ENCODE measurements at places on chromosomes 5 and 9. TPM values are rescaled to one million over a fixed set of nuclear protein-coding genes. Genes with fewer than 3 reads are reported as not detected.

- H3K4me3 ChIP-seq, result no peak overlapping the region
- no peaks in the 10 kb centered on the region for H3K4me1 ChIP-seq
- no peaks in the 10 kb centered on the region for H3K36me3 ChIP-seq
- H3K27ac ChIP-seq, result no peak overlapping the region
- H3K27me3 ChIP-seq, result no peaks in the 10 kb centered on the region
- DNase-seq, result no peak
Observed at GRCh38 chr5:164090358-164090757, 584.9 kb downstream of the MAT2B start.

DNA sequence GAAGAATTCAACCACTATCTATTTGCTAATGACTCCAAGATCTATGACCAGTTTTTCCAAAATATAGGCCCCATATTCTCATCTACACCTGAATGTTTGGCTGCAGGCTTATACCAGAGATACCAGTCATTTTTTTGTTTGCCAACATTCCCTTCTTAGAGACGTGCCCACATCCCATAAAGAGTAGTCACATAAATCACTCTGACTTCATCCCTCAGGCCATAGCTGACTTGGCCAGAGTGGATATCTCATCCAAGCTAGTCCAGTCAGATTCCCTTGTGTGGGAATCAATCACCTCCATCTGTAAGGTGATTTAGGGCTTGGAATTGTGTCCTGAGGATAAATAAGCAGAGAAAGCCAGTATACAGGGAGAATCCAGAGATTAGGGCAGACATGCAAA is 124.3 kb upstream of the SLC24A2 start:
- H3K27me3 ChIP-seq, result peaks cover 4% of the 10 kb centered on the region
- no peak for DNase-seq
- peaks cover 1% of the 10 kb centered on the region for H3K4me1 ChIP-seq
- no peak overlapping the region for H3K27ac ChIP-seq

DNA sequence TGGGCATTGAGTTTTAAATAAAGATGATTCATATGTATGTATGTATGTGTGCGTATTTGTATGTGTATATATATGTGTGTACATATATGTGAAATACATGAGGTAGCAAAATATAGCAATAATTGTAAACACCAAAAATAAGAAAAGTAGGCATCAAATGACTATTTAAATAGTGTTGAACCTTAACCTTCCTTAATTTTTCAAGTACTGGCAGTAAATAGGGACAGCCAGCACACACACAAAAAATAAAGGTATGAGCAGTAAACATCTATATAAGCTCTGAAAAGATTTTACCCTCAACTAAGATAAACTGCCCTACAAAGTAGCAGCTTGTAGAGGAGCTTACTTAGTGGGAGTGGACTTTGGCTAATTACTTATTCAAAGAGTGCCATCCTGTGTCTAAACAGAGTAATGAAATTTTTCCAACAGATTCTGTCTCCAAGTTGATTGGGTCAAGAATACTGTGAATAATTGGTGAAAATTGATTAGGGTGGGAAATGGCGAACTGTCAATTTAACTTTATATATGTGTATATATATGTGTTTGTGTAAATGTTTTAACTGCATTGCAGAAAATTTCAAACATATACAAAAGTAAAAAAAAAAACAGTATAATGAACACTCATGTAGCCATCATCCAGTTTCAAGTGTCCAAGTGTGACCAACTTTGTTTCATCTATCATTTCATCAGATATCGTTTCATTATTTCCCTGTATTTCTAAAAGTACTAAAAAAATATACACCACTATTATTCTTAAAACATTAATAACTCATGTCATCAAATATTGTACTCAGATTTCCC is 2.0 kb upstream of the ADAMTS6 start:
- no peaks in the 10 kb centered on the region for H3K36me3 ChIP-seq
- no peak overlapping the region for H3K4me3 ChIP-seq
- H3K27ac ChIP-seq, result peak overlapping the region; percentile 24
- H3K4me1 ChIP-seq, result peaks cover 15% of the 10 kb centered on the region
- H3K27me3 ChIP-seq, result no peaks in the 10 kb centered on the region
- no peak for DNase-seq

DNA sequence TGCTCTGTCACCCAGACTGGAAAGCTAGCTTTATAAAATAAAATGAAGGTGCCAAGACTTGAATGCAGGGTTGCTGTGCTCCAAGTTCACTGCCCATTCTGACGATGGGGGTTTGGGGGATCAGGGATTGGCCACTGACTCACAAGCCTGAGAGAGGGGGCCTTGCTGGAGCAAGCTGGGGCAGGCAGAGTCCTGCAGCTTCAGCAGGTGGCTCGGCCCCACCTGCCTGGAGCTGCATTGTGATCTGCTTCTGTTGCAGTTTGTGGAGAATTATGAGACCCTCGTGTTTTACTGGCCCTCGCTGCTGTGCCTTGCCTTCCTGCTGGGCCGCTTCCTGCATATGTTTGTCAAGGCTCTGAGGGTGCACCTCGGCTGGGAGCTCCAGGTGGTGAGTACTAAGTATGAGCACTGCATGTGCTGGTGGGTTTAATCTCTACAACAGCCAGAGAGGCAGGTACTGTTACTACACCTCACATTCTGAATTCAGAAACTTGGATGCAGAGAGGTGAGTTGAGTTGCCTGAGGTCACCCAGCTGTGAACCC is 31.1 kb upstream of the CCDC180 start:
- no peaks in the 10 kb centered on the region for H3K27me3 ChIP-seq
- no peaks in the 10 kb centered on the region for H3K4me1 ChIP-seq
- H3K36me3 ChIP-seq, result peaks cover 37% of the 10 kb centered on the region
- no peak overlapping the region for H3K27ac ChIP-seq

DNA sequence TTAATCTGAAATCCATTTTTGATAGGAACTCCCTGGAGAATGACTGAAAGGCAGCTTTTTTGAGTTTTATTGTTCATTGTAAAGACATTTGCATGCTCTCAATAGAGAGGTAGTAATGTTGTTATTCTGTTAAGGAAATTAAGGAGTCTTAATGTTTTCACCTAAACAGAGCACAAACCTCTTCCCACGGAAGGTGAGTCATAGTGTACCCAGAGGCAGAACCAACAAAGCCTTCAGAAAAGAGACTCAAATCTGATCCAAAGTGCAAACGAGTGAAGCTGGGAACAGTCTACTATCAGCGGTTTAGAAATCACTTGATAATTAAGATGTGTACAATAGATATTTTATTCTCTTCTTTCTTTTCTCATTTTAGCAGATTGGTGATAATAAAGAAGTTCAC is 470.5 kb downstream of the PLK2 start:
- H3K27me3 ChIP-seq, result no peaks in the 10 kb centered on the region
- H3K36me3 ChIP-seq, result no peaks in the 10 kb centered on the region
- H3K4me1 ChIP-seq, result no peaks in the 10 kb centered on the region
- DNase-seq, result no peak
- no peak overlapping the region for H3K27ac ChIP-seq

GRCh38 chr5:78810098-78810920 is 161.7 kb upstream of the LHFPL2 start:
- H3K4me1 ChIP-seq, result no peaks in the 10 kb centered on the region
- H3K36me3 ChIP-seq, result peaks cover 3% of the 10 kb centered on the region
- no peaks in the 10 kb centered on the region for H3K27me3 ChIP-seq
- no peak for DNase-seq

DNA sequence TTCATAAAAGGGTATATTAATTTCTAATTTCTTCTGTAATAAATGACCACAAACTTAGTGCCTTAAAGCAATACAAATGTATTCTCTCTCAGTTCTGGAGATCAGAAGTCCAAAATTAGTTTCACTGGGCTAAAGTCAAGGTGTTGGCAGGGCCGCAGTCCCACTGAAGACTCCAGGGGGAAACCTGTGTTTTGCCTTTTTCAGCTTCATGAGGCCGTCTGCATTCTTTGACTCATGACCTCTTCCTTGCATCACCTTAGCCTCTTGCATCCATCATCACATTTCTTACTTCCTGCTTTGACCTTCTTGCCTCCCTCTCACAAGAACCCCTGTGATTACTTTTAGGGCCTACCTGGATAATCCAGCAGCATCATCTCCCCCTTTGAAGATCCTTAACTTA is 42.0 kb upstream of the ALDH1B1 start:
- no peak overlapping the region for H3K27ac ChIP-seq
- peaks cover 6% of the 10 kb centered on the region for H3K27me3 ChIP-seq
- no peaks in the 10 kb centered on the region for H3K4me1 ChIP-seq
- no peak overlapping the region for H3K4me3 ChIP-seq

DNA sequence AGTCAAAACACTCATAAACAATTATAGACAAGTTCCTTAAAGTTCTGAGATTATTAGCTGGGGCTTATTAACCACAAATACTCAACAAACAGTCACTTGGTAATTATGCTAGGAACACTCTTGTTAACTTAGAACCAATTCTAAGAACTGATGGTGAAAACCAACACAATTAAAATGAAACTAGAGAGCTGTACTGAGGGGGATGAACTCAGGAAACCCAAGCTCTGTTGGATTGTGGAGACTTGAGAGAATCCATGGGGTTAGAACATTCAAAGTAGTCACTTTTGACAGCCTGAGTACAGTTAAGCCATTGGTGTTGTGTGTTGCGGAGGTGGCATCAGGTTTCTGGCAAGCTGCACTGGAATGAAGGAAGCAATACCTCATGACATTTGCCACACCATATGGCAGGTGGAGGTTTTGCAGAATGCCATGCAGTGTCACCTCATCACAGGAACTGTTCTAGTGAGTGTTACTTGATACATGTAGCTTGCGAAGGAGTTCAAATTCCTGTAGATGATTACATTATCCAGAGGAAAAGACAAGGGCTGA is 480.9 kb upstream of the CD180 start:
- no peak overlapping the region for H3K27ac ChIP-seq
- no peaks in the 10 kb centered on the region for H3K4me1 ChIP-seq
- H3K36me3 ChIP-seq, result no peaks in the 10 kb centered on the region
- no peak overlapping the region for H3K4me3 ChIP-seq
- peaks cover 2% of the 10 kb centered on the region for H3K27me3 ChIP-seq

DNA sequence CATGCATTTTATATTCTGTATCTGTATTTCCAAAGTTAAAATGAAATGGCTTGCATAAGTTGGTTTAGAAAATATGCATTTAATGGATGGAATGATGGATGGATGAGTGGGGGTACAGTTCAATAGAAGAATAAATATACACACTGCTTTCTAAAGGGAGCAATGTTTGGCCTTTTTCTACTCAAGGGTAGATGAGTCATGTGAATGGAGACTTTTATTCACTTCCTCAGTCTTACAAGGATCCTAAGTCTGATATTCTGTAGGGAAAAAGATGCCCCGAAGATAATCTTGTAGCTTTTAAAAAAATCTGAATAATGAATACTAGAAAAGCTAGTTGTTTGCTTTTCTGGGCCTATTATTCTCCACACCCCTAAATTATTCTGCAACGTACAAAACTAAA is 2112.1 kb downstream of the MAT2B start:
- H3K4me3 ChIP-seq, result no peak overlapping the region
- no peaks in the 10 kb centered on the region for H3K27me3 ChIP-seq
- H3K36me3 ChIP-seq, result no peaks in the 10 kb centered on the region
- H3K27ac ChIP-seq, result no peak overlapping the region

- no peaks in the 10 kb centered on the region for H3K36me3 ChIP-seq
- no peak overlapping the region for H3K4me3 ChIP-seq
- no peaks in the 10 kb centered on the region for H3K27me3 ChIP-seq
- no peaks in the 10 kb centered on the region for H3K4me1 ChIP-seq
Observed at GRCh38 chr5:105872569-105873270, 1798.0 kb downstream of the EFNA5 start.

DNA sequence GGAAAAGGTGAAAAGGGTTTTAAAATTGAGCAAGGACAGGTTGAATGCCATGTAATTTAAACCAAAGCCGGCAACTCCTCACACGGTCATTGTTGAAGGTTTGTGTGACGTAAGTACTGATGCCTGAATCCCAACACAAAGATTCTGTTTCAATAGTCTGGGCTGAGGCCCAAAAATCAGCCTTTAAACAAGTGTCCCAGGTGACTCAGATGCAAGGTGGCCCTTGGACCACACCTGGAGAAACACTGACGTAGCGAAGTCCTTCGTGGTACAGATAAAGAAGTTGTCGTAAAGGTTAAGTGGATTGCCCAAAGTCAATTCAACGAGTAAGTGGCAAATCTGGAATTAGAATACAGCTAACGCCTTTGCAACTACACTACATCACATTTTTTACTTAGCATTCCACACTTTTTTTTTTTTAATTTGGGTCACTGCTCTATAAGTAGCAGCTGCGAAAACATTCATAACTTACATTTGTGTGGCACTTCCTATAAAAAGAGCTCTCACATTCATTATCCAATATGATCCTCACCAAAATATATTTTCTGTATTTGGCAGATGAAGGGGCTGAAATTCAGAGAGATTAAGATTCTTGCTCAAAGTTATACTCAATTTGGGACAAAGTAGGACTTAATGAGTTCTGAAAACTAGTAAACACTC is 111.3 kb downstream of the LPAR1 start:
- H3K36me3 ChIP-seq, result no peaks in the 10 kb centered on the region
- H3K4me1 ChIP-seq, result no peaks in the 10 kb centered on the region
- DNase-seq, result no peak
- no peak overlapping the region for H3K4me3 ChIP-seq
- H3K27me3 ChIP-seq, result no peaks in the 10 kb centered on the region

- no peaks in the 10 kb centered on the region for H3K36me3 ChIP-seq
- no peak overlapping the region for H3K27ac ChIP-seq
- no peaks in the 10 kb centered on the region for H3K4me1 ChIP-seq
- DNase-seq, result no peak
- no peak overlapping the region for H3K4me3 ChIP-seq
Observed at GRCh38 chr5:27434335-27434734, 395.9 kb upstream of the CDH9 start.

Gene OTP
- not detected for total RNA-seq

Gene TNFSF8
- total RNA-seq, result 34.8 TPM

Gene RANBP3L
- not detected for total RNA-seq

Gene NDST1
- total RNA-seq, result 0.13 TPM

Gene ANKRA2
- total RNA-seq, result 23.9 TPM

Gene TXNDC8
- total RNA-seq, result not detected
